ENCODE measurements at places on chromosomes 5 and 9.

GRCh38 chr5:143396353-143396940 lies 7.0 kb downstream of the NR3C1 start:
- DNase-seq, result no peak

DNA sequence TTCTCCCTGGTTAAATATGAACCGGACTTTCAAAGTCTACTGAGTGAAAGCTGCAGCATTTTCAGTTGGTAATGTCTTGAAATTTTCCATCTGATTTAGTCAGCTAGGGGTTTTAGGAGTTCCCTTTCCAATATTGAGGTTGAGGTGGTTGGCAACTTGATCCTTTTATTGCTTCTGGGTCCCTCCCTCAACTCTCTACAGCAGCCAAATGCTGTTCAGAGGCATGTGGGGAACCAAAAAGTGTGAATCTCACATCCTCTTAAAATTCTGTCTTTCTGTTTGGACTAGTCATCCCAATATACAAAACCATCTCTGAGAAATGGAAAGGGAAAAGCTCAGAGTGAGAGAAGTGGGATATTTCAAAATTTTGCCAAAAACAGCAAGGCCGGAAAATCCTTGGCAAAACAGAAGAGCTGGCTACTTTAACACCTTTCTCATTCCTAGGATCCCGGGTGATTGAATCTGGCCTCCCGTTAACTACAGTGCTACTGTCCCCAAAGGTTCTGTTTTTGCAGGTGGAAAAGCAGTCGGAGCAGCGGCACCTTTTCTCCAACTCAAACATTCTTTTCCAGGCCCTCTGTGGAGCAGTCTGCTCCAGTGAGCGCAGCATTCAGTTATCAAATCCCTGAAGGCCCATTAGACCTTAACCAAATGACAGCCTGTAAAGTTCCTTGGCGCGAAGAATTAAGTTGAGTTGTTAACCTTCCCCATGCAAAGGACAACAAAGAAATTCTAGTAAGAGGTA lies 345.9 kb upstream of the NUDT12 start:
- no peak for DNase-seq

- no peak for DNase-seq
Observed at GRCh38 chr5:77641397-77641943, 3.0 kb upstream of the OTP start.

DNA sequence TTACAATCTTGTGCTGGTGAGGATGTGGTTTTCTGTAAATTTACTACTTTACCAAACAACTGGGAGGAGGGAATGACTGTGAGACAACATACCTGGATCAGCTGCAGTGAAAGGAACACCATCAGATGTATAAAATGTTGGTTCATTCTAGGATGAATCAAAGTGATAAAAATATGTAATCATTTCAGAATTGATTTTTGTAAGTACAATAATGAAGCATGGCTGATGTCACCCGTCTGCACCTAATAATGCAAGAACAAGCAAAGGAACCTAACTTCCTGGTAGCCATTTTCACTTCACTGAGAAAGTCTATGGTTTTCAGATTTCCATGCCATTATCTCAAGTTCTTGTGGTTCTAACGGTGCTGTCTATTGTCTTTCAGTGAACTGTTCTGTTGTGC lies 18.7 kb upstream of the C5orf34 start:
- DNase-seq, result no peak

DNA sequence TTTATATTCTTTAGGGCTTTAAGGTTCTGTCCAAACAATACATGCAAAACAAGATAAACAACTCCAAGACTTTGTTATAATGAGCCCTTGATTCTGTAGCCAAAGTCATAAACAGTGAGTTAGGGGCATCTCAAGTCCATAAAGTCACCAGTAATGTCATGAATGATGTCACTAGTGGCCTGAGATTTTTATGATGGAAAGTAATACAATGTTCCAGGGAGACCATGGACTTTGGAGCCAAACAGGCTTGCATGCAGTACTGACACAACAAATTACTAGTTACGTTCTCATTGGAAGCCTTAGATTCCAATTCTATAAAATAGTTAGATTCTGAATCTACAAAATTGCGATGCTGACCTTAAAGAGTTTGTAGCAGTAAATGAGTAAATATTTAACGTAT lies 280.0 kb downstream of the HINT1 start:
- no peak for DNase-seq

DNA sequence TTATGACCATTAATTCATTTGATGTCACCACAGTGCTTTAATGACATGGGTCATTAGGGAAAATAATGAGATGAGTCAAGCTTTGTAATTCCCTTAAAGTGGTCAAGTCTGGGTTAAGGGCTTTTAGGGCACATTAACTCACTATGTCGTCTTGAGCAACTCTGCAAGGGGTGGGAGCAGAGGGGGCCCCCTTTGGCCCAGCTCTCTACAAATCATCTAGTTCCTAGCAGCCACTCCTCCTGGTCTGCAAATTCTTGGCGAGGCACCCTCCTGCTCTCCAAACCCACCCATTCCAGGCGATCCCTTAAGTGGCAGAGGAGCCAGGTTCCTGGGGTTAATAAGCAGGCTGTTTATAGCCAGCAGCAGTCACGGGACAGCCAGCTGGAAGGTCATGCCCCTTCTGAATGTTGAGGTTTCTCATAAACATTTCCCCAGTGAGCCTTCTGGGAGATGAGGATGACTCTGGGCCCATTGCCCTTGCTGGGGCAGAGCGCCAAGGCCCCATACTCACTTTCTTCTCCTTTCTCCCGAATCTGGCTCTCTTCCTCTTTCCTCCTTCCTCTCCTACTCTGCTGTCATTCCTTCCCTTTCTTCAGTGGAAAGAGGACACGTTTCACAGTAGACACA lies 14.3 kb upstream of the GPX3 start:
- peak; percentile 24 for DNase-seq

DNA sequence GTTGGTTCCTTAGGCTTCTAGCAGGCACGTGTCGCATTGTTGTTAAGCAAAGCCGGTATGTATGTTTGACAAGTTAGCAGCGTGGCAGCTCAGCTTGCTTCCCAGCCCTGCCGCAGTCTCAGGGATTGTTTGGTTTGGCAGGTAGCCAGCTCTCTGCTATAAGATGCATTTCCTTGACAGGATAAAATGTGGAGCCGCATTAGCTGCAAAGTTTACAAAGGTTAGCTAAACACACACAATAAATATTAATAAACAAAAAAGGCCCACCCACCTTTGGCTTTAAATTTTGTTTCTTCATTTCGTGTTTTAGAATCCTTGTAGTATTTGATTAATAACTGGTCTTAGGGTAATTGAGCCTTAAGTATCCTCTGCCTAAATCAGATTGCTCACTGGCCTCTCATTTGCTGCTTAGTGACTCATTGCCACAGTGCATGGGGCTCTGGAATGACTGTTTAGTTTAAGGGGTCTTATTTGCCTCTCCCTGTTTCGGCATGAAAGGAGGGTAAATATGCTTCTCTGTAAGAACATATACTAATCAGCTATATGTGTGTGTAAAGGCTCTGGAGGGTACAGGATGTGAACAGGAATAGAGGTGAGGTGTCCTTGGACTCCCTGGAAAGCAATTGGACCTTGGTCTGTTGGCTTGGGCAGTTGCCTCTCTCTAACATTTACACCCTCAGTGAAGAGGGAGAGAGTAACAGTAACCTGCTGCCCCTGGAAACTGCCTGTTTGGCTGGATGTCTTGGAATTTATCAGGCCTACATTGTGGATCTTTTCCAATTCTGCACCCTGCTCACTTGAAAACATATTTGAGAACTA lies 122.0 kb downstream of the GDNF start:
- no peak for DNase-seq

DNA sequence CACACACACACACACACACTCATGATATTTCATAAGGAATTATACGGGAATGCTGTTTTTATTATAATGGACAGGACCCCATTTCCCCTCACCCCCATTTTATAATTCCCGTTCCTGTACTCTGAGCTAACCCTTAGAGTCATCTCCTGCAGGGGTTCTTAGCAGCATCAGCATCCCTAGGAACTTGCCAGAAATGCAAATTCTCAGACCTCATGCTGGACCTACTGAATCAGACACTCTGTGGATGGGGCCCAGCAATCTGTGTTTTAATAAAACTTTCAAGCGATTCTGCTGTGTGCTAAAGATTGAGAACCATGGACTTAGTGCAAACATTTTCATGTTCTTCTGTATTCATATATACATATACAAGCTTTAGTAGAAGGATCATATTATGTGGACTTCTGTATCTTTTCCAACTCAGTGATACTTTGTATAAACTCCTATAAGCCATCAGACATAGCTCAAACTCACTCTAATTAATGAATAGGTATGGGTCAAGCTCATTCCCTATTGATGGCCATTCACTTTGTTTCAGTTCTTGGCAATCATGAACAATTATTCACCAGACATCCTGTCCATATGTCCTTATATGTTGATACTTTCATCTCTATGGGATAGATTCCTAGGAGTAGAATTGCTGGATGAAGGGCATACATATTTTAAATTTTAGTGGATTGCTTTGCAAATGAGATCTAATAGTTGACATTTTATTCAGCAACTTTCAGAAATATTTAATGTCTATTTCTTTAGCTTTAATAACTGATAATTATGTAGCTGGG lies 65.5 kb downstream of the ARHGEF28 start:
- DNase-seq, result no peak

- DNase-seq, result peak; percentile 17
Observed at GRCh38 chr5:80703747-80704146, 49.0 kb upstream of the DHFR start.

DNA sequence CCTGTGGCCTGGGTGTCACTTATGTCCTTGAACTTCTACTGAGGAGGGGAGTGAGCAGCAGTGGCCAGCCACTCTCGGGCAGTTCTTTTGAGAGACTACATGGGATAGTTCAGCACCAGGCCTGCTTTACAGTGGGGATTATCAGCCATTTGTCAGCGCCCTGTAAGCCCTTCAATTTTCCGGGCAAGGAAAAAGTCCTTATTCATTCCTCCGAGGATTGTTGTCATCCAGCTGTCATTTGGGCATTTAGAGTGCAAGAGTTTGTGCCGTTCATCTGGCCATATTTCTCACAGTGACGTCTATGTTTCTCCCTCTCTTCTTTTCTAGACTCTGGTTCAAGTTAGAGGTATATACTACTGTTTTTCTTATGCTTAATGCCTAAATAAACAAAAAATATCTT lies 172.8 kb downstream of the TLE4 start:
- DNase-seq, result no peak
